WTC11 (cell line): ENCODE measurements at places on chromosomes 3 and 15. TPM values are rescaled to one million over a fixed set of nuclear protein-coding genes. Genes with fewer than 3 reads are reported as not detected.

The DAPK2 gene
- total RNA-seq, result 1.0 to 2.3 TPM (median 1.5 TPM) in 3 replicates

The TMEM207 gene
- not detected in 3 replicates for total RNA-seq

The EFCC1 gene
- total RNA-seq, result 0.16 to 0.31 TPM (median 0.16 TPM) in 3 replicates

DNA sequence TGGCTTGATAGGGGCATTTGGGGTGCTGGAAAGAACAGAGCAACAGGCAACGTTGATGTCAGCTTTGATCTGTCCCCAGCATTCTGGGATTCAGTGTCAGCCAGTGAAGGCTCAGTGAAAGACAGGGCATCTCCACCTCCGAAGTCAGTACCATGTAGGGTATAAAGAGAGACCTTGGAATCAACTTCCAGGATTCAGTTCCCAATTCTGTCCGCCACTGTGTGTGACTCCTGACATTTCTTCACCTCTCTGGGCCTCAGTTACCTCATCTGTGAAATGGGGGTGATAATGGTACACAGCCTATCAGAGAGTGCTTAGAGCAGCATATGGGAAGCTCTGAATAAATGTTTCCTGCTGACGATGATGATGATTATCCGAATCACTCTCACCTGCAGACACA lies 55.6 kb upstream of the FLNB start:
- DNase-seq, result no peak

DNA sequence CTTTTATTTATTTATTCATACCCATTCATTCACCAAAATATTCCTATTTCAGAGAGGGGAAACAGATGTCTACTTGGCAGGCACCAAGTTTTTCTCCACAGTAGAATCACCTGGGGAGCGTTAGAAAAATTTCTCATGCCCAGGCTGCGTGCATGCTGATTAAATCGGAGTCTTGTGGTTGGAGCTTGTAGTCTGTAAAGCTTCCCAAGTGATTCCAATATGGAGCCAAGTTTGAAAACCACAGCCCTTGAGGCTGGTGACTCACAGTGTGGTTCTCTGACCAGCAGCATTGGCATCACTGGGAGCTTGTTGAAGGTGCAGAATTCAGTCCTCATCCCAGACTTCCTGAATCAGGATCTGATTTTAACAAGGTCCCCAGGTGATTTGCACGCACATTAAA lies 49.7 kb downstream of the PDHB start:
- no peak for DNase-seq

The PRICKLE2 gene
- 4.5 to 5.6 TPM (median 4.7 TPM) in 3 replicates for total RNA-seq
